ENCODE measurements at places on chromosomes 11 and 22.

DNA sequence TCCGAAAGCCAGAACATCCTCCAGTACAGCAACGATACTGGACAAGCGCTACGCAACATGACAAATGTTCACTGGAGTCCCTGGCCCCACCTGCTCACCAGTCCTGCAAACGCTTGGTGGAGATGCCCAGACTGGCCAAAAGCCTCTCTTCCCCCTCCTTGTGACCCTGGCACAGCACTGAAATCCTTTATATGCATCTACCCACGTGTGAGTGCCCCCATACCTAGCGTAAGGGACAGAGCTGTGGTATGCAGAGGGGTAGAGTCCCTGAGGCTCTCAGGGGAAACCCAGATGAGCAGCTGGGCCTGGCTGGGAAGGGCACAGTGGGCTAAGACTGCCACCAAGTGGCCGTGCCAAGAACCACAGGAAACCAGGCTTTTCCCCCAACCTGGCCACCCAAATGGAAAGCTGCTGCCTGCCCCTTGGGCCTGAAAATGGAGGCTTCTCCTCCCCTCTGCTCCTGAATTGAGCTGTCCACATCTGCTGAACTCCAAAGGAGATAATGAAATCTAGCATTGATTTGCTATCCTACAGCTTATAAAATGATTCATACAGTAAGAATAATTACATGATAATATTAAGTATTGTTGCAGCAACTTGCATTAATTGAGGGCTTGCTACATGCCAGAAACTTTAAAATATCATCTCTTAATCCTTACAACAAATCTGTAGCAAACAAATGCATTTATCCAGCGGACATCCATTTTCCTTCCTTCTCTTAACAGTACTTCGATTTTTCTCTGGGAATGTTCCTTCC lies 24.8 kb upstream of the TTC12 start:
- no peak for DNase-seq

DNA sequence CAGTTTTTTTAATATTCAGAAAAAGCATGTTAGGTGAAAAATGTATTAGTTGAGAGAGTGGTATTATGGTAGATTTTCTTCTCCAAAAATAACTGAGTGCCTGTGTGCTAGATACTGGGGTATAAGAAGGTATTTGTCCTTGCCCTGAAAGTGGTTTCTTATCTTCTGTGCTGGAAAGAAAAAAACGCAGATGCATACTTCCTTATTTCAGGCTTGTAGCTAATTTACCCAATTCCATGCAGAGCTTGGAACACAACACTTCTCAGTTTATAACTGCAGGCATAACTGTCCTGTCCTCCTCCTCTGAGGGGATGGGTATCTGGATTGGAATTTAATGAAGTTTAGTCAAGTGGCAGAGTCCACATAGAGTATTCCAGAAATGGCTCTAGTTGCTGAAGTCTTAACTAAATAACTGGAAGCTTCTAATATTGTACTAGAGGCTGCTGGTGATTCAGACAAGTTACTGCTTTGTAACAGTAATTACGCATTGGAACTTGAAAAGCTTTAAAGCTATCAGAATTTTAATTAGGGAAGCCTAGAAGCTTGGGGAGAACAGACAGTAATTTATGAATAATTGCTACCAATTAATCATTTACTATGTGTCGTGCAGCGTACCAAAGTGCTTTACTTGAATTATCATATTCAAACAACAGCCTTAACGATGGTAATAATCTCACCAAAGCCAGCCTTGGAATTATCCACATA lies 12.7 kb upstream of the C11orf91 start:
- no peak for DNase-seq

DNA sequence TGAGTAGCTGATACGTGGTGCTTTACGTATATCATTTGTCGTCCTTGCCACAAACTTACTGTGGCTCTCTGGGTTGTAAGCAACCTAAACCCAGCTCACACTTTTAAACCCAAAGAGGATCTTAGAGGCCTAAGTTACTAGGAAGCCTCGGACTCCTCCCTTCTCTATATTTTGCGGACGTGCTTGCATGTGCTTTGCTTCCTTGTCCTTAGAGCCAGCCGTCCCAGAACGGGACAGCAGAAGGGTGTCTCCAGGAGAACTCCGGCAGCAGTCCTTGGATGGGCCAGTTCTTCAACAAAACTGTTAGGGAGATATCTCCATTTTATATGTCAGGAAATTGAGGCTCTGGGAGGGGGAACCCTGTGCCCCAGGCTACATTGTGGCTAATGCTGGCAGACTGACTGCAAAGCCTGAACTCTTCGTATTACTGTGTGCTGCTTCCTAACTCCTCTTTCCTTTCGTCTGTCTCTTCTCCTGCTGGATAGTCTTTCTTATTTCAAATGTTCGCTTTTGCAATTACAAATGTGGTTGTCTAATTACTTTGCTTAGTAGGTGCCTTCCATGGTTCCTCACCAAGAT lies 33.8 kb downstream of the TNRC6B start:
- no peak for DNase-seq

DNA sequence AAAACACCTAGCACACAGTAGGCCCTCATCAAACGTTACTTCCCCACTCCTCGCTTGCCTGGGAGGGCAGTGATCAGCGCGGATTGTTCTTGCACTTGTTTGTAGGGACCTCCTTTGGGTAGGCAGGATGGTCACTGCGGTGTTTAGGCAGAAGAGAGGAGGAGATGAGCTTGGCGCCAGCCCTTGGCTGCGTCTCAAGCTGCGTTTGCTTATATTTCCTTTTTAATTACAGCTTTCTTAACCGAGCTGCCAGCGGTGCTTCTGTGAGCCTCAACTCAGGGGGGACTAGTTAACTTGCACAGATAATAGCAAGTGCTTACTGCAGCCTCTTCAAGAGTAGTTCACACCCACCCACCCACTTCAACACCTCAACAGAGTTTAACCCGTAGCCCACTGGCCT lies 15.1 kb downstream of the IFT27 start:
- no peak for DNase-seq

GRCh38 chr11:128359515-128359914 lies 227.8 kb downstream of the ETS1 start:
- DNase-seq, result no peak

DNA sequence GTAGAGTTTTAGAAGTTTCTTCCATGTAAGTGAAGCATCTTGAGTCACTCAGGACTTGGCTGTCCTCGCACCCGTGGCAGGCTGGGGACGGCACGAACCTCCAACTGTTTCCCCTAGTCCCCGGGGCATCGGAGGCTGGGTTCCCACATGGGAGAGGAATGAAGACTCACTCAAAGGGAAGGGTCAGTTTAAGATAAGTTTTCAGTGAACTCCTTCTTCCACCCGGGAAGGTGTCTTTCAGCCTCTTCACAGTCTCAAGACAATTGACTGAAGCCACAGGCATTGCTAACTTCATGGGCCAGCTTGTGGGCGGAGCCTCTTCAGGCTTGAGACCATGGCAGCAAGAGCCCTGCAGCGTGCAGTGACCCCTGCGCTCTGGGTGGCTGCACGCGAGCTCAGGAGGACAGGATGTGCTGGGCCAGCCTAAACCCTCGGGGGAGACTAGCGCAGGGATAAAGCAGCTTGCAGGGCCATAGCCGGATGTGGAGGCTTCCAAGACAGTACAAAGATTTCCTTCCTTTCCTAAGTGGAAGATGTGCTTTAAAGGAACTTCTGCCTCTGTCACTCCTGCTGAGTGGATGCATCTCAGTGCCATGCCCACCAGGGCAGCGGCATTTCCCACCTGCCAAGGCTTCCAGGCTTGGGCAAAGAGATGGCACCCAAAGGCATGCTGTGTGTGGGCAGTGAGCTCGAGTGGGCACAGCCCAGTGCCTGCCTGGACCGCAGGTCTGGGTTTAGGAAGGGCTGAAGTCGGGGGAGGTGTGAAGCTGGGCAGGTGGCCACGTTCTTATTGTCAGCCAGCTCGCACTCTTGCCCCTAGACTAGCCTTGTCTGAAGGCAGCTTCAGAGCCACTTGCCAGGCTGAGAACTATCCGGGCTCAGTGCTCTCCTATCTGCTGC lies 32.9 kb downstream of the PPIL2 start:
- DNase-seq, result peak; percentile 27

GRCh38 chr11:34044664-34045485 lies 6.7 kb upstream of the CAPRIN1 start:
- DNase-seq, result peak; percentile 44

GRCh38 chr11:72041364-72042063 lies 38.8 kb downstream of the NUMA1 start:
- peak; percentile 30 for DNase-seq

DNA sequence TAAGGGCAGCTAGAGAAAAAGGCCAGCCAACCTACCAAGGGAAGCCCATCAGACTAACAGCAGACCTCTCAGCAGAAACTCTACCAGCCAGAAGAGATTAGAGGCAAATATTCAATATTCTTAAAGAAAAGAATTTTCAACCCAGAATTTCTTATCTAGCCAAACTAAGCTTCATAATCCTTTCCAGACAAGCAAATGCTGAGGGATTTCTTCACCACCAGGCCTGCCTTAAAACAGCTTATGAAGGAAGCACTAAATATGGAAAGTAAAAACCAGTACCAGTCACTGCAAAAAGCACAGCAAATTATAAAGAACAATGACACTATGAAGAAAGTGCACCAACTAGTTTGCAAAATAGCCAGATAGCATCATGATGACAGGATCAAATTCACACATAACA lies 30.6 kb upstream of the CASP12 start:
- DNase-seq, result no peak

GRCh38 chr11:29260939-29261705 lies 755.7 kb downstream of the KCNA4 start:
- DNase-seq, result no peak

DNA sequence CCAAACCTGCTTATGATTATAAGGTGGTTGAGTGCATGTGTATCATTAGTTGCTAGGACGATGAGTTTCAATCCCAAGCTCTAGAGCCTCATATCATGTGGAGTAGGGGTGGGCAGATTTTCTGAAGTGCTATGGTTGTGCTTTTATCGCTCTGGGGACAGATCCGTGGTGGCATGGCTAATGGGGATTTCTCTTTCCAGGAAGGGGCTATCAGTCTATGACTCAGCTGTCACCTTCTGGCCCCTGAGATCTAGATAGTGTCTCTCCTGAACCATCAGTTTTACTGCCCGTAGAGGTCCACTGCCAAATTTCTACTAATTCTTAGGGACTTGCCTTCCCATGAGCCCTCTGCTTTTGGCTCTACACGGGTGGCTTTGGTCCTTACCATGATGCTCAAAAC lies 51.8 kb downstream of the FDX1 start:
- no peak for DNase-seq

DNA sequence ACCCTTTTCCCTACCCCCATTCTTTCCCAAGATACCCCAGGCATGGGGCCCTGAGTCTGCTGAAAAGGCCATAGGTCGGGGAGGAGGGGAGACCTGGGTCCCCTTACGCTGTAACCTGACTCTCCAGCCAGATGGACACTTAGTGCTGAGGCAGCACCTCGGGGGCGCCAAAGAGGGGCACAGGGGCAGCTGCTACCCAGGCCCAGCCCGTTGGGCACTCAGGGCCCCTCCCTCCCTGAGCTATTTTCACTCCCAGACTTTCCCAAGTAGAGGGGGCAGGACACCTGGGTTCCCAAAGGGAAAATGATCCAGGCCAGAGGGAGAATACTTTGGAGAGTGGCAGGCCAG lies 933 bp downstream of the ACTN3 start:
- no peak for DNase-seq

- no peak for DNase-seq
These were observed 22.3 kb downstream of the UPB1 start for GRCh38 chr22:24517446-24517845.

- DNase-seq, result no peak
These were observed 1.2 kb downstream of the MSANTD2 start for GRCh38 chr11:124798991-124799347.

DNA sequence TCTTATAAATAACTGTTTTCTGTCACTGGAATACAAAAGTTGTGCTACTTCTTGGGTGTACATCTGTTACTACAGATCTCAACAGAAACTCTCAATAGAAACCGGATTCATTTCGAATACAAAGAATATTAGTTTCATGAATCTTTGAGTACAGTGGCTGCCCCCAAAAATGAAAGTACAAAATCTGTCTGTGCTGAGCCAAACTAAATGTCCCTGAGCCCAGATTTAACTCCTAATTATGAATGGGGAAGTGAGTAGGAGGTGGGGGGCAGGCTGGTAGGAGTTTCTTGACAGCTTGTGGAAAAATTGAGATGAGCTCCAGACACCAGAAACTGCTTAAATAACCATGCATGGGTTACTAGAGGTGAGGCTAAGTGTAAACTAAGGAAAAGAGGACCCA lies 41.6 kb downstream of the PITPNB start:
- no peak for DNase-seq
